ENCODE measurements at places on chromosomes 1 and 21. TPM values are rescaled to one million over a fixed set of nuclear protein-coding genes. Genes with fewer than 3 reads are reported as not detected.

DNA sequence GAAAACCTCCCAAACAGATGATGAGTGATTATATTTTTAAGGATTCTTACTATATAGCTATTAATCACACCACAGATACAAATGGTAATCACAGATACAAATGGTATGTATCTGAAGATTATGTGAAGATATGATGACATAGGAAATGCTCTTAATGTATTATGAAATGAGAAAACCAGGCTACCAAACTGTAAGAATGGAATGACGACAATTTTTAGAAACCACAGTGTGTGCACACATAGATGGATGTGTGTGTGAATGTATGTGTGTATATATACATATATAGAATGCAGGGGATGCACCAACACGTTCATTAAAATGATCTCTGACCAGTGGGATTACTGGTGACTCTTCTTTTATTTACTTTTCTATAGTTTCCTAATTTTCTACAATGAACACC, 21.5 kb upstream of the ENAH start:
- DNase-seq = no peak

- no peak for DNase-seq
Observed at GRCh38 chr1:229716069-229716468, 90.0 kb downstream of the URB2 start.

DNA sequence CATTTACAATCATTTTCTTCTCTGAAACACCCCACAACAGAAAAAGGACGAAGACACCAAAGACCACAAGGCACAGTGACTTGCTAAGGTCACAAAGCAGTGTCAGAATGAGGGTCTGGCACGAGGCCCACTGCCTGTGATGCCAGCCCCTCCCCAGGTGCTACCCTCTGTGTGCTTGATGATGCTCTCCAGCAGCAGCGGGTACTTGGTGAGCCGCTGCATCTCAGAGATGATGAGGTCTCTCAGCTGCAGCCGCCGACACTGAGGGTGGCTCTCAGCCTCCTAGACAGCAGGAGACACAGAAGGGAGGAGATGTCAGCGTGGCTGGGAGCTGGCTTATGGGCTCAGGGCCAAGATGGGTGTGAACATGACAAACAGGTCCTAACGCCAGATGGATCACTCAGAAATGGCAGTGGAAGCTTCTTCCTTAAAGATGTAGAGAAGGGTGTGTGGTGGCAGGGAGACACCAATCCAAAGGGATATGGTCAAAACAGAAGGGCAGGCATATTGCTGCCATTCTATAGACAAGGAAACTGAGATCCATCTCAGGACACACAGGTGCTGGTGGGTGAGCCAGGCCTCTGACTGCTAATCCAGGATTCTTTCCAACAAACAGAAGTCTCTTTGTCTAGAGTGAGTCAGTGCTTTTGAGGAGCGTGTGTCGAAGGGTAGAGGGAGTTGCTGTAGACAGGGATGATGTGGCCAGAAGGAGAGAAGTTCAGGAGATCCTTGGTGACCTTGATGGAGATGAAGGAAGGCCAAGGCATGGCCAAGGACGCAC, 25.6 kb downstream of the LRRC71 start:
- no peak for DNase-seq

SPSB1 gene
- total RNA-seq = 22.3 TPM

DNA sequence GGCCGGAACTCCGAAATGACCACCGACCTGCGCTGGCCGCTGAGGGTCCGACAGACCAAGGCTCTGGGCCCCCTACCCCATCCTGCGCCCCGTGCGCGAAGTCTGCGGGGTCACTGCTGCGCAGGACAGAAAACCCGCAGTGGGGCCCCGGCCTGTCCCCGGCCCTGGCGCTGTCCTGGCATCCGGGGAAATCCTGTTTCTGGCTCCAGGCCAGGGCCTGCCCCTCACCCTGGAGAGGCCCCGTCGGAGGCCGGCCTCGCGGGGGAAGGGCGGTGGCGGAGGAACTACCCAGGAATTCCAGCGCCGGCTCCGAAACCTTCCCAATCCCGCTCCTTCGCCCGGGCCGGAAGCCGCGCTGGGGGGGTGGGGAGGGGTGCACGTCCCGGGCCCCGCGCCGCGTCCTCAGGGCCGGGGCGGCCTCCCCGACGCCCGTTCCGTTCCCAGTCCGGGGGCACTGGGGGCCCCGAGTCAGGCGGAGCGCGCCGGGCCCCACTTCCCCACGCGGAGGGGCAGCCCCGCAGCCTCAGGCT, 77.0 kb downstream of the MORN1 start:
- DNase-seq = peak; percentile 70

DNA sequence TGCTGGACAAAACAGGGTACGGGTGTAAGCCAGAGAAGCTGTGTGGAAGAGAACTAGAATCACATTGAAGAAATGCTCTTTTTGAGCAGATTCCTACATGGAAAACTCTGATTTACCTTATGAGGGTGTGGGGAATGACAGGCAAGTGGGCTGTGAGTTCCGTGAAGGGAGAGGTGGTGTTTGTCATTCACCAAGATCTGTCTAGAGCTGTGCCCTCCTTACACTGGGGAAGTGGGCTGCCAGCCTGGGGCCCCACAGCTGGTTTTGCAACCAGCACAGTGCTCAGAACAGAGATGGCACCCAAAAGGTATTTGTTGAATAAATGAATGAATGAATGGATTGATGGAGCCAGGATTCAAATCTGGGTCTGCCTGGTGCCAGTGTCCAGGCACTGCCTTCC, 10.4 kb downstream of the RCAN1 start:
- DNase-seq = no peak

S100A8 gene
- total RNA-seq = 24.7 TPM

DNA sequence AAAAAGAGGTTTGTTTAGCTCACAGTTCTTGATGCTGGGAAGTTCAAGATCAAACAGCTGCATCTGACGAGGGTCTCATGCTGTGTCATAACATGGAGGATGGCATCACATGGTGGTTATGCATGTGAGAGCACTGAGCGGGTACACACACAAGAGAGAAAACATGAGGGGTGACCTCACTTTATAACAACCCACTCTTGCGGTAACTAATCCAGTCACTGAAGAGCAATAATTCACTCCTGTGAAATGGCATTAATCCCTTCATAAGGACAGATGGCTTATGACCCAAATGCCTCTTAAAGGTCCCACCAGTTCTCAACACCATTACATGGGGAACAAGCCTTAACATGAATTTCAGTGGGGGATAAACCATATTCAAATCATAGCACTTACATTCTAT, 23.2 kb upstream of the CHIT1 start:
- no peak for DNase-seq

TFAP2E gene
- total RNA-seq = not detected

DNA sequence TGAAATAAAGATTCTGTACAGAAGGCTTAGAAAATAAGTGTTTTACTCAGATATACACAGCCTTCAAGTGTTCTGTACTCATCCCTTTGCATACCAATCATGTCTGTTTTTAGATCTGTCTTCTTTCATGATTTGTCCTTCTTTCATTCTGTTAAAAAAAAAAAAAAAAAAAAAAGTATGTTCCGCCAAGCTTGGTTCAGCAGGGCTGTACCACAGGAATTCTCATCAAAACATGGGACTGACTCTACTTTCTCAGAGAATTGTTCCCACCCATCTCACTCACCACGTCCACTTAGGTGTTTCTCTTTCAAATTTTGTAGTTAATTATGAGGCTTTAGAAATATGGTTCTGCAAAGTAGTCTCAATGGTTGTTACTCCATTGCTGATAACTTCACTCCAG, 119.0 kb downstream of the AK5 start:
- DNase-seq = no peak

- DNase-seq = no peak
Observed at GRCh38 chr1:95384567-95384966, 150.6 kb downstream of the RWDD3 start.

DNA sequence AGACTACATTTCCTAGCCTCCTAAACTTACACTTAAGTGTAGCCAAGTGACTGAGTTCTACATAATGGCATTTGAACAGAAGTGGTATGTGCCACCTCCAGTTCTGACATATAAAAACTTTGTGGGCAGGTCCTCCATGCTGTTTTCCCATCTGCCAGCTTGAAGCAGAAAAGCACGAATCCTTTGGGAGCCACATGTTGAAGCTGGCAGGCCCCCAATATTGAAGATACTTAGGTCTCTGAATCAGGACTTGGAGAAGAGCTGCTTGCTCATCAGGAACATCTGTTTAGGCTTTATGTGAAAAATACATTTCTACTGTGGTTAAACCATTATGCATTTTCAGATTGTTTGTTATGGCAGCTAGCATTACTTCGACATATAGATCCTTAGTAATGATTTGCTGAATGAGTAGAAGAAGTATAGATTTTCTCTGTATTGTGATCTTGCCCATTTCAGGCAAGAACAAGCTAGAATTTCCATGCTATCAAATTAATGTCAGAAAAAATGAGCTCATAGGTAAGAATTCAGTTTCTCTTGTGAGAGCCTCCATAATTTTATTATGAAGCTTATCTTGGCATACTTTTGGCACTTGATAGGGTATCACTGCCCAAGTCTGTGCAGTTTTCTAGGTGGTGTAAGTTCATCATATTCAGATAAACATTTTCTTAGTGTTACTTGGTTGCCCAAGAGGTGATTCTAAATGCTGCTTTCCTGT, 68.4 kb downstream of the GDAP2 start:
- DNase-seq = no peak

DNA sequence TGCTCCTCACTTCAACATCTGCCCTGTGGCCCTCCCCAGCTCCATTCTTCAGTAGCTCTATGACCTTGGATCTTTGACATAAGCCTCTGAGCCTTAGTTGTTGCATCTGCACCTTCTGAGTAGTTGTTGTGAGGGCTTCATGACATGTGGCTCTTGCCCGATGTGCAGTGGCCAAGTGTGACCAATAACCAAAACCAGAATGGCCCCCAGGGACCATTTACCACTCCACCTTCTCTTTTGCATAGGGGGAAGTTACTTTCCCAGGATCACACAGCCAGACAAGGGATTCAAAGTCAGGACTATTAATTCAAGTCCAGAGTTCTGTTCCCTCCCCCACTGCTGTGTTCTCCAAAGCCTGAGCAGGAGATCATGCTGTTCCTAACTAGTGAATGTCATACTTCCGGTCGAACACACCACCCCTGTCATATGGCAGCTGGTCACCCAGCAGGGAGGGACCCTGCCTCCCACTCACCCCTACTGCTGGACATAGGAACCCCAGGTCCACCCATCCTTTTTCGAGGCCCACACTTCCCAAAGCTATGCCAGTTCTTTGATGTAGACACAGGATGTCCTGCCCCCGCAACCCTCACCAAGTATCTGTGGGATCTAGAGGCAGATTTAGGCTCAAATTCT, 4.0 kb downstream of the FGR start:
- no peak for DNase-seq

DNA sequence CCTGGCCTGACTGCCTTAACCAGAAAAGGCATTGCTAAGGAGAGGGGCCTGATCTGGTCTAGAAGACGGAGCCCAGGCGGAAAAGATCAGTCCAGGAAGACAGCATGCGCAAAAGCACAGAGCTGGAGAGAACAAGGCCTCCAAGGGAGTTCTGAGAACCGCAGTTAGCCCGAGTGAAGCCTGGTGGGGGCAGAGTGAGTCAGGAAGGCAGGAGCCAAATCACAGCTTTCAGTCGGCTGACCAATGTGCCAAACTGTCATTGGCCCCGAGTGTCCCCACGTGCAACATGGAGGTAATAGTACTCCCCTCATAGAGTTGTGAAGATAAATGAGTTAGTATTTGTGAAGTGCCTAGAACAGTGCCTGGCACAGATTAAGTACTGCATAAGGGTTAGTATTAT, 1.2 kb upstream of the TSPAN2 start:
- peak; percentile 81 for DNase-seq

GRCh38 chr1:165597883-165598675, 33.0 kb upstream of the MGST3 start:
- DNase-seq = peak; percentile 94

DNA sequence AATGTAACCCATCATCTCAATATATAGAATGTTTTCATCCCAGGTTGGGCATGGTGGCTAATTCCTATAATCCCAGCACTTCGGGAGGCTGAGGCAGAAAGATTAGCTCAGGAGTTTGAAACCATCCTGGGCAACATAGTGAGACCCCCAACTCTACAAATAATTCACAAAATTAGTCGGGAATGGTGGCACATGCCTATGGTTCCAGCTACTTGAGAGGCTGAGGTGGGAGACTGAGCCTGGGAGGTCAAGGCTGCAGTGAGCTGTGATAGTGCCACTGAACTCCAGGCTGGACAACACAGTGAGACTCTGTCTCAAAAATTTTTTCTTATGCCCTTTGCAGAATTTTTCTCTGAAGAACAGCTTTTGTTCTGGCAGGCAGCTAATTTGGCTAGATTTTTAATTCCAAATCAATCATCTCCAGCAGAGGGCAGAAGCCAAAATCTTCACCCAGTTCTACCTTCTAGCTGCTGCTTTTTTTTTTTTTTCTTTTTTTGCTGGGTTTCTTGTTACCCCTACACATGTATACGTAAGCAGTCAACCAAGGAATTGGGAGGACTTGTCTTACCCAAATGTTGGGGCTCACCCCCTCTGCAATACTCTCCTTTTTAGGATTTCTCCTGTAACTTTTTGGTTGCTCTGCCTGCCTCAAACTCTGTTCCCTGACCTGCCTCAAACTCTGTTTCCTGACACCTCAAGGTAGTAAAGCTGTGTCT, 2.7 kb upstream of the RAD54L start:
- DNase-seq = no peak

DNA sequence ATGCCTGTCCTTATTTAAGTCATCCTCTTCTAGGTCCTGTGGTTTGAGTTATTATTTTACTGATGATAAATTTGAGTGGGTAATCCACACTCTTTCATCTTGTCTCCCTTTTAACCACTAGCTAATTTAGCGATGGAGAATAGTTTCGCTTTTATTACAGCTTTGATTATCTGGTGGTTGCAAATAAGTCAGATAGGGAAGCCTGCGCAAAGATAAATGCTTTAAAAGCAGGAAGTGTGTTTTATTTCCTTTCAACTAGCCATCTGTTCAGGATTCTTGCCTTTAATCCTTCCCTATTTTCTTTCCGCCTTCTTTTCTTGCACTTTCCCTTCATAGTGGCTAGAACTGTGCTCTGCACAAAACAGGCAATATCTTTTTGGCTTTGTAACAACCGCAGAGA, 129.0 kb downstream of the TGFB2 start:
- DNase-seq = no peak

LCE2D gene
- total RNA-seq = not detected

REN gene
- total RNA-seq = 9.4 TPM

- no peak for DNase-seq
Observed at GRCh38 chr1:85411567-85412305, 53.2 kb downstream of the DDAH1 start.

- DNase-seq = peak; percentile 83
Observed at GRCh38 chr1:221612047-221612777, 129.7 kb downstream of the DUSP10 start.

SNX7 gene
- total RNA-seq = 6.7 TPM

DNA sequence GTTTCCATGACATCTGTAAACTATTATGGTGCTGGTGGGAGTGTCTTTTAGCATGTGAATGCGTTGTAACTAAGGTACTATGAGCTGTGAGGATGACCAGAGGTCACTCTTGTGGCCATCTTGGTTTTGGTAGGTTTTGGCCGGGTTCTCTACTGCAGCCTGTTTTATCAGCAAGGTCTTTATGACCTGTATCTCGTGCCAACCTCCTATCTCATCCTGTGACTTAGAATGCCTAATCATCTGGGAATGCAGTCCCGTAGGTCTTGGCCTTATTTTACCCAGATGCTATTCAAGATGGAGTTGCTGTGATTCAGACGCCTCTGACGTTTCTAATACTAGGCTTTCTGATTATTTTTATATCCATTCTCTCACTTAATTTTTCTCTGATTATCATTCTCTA, 9.4 kb downstream of the NCAM2 start:
- DNase-seq = no peak

Measured in uterus (tissue), 4 donors.